ENCODE measurements at places on chromosomes 12 and 14.

DNA sequence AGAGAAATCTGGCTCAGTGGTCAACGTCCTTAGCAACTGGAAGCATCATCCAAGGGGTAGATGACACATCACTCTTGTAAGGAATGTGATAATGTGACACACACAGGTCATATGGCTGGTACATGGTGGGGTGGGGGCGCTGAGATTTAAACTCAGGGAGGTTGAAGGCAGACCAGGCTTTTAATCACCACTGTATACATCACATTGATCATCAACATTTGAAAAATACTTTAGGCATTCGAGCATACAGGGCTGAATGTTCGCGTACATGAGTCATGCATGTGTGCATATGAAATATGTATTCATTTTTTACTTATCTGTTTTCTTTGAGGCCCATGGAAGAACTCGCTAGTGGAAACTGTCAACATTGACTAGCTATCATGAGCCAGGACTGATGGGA lies 976.4 kb downstream of the VRK1 start:
- no peak for DNase-seq

DNA sequence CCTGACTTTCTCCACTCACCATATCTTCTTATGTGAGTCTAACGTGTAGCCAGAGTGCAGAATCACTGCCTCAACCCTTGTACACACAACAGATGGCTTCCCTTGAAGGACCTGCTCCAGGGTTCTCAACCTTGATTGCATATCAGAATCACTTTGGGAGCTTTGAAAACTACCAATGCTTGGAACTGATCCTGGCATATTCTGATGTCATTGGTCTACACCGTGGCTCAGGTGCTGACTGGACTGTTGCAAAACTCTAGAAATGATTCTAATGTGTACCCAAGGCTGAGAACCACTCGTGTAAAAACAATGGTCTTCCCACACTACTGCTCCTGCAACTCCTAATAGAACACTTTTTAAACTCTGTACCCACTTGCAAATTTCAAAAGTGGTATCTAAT lies 18.5 kb downstream of the TMEM132D start:
- DNase-seq = no peak

DNA sequence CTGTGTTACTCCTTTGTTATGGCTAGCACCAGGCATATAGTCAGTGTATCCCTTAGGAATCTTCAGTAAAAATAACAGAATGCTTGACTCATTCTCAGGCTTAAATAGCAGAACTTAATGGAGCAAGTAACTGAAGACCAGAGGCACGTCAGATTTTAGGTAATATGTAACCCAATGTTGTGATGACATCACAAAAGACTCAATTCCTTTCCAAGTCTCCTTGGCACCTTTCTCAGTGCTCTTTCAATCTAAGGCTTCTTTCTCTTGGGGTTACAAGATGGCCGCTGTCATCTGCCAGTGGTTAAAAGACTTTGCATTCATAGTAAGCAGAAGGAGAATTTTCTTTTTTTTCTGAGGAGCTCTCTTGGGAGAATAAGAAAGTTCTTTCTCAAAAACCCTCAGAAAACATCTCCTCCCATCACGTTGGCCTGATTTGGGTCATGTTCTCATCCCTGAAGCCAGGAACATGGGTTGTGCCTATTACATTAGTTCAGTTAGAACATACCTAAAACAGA lies 33.4 kb upstream of the DCN start:
- no peak for DNase-seq

DNA sequence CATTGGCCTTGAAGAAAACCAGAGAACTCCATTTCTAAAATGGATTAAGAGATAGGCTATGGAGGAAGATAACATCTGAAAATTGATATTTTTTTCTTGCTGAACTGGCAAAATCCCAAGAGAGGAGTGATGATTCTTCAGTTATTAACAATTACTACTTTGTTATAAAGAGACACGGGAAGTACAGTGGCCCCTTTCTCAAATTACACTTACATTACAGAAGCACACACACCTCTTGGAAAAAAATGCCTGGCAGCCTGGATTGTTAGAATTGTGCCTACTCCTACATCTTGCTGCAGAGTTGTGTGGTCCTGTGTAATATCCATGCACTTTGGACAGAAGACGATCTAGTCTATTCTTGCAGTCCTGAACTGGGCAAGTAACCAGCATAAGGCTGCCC lies 71.7 kb downstream of the TGFB3 start:
- no peak for DNase-seq

DNA sequence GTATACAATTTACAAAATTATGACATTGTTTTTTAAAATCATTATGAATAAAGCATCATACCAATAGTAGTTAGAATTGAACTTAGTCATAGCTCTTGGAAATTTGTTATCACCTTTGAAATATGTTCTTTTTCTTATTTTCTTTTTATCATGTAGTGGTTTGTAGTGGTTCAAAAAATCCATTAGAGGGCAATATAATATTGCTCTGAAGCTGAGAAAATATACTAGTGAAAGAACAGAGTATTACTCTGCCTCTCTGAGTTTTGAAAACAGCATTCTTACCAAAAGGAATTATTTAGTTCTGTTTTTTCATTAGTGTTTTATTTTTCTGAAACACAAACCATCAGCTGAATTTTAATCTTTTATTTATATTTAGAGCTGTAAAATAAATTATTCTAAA lies 76.2 kb downstream of the PDZRN4 start:
- no peak for DNase-seq

- no peak for DNase-seq
Measured at GRCh38 chr14:92426237-92426636, 87.3 kb upstream of the RIN3 start.
